ENCODE measurements at places on chromosomes 7 and 10. TPM values are rescaled to one million over a fixed set of nuclear protein-coding genes. Genes with fewer than 3 reads are reported as not detected.

DNA sequence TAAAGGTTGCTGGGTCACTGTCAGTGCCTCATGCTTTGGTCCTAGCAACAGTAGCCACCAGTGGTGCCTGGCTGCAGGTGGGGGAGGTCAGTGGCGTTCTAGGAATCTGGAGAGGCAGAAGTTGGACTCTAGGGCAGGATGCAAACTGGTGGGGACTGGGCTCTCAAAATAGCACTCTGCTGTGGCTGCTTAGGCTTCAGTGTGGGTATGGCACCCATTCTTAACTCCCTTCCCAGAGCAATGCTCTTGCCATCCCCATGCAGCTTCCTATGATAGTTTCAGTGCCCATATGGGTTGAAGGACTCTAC lies 330.8 kb downstream of the PCDH15 start:
- DNase-seq = no peak

Gene TEX36
- not detected for total RNA-seq

DNA sequence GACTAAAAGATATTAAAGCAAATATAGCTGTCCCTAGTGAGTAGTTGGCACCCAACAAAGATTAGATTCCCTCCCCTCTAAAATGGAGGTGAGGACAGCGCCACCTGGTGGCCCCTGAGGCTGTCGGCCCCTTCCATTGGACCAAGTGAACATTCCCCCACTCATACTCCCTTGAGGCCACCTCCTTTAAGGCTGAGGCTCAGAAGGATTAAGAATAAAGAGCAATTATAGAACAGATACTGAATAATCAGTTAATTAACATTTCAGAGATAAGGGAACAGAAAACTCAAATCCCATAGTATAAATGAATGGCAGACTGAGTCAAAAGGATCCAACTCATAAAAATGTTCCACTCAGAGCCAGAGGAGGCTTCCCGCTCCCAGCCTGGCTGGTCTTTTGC lies 130.4 kb upstream of the GHITM start:
- no peak for DNase-seq

Gene LRRD1
- total RNA-seq = 0.17 TPM

GRCh38 chr7:44189286-44189992 lies at the start of gene GCK:
Gene GCK (minus strand): TSS chr7:44189439. CDS start chr7:44188953, 486 bp downstream.
- DNase-seq = no peak

DNA sequence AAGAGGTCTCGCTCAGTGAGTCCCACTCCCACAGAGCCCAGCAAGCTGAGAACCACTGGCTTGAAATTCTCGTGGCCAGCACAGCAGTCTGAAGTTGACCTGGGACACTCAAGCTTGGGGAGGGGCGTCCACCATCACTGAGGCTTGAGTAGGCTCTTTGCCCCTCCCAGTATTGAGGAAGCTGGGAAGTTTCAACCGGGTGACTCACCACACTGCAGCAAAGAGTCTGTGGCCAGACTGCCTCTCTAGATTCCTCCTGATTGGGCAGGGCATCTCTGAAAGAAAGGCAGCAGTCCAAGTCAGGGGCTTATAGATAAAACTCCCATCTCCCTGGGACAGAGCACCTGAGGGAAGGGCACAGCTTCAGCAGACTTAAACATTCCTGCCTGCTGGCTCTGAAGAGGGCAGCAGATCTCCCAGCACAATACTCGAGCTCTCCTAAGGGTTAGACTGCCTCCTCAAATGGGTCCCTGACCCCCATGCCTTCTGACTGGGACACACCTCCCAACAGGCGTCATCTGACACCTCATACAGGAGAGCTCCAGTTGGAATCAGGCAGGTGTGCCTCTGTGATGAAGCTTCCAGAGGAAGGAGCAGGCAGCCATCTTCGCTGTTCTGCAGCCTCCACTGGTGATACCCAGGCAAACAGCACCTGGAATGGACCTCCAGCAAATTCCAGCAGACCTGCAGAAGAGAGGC lies 970.9 kb upstream of the LRRN3 start:
- DNase-seq = no peak

- no peak for DNase-seq
These were observed 32.6 kb upstream of the UNCX start for GRCh38 chr7:1200045-1200444.

GRCh38 chr10:132408823-132409666 lies 12.0 kb downstream of the PWWP2B start:
- DNase-seq = no peak

- no peak for DNase-seq
These were observed 56.2 kb downstream of the PARP12 start for GRCh38 chr7:140006600-140006999.

GRCh38 chr7:24158975-24159374 lies 125.0 kb upstream of the NPY start:
- no peak for DNase-seq

Gene GNGT1
- not detected for total RNA-seq

GRCh38 chr10:15783941-15784636 lies 64.4 kb upstream of the ITGA8 start:
- DNase-seq = no peak

GRCh38 chr10:131936736-131937135 lies 35.9 kb downstream of the PPP2R2D start:
- DNase-seq = no peak

DNA sequence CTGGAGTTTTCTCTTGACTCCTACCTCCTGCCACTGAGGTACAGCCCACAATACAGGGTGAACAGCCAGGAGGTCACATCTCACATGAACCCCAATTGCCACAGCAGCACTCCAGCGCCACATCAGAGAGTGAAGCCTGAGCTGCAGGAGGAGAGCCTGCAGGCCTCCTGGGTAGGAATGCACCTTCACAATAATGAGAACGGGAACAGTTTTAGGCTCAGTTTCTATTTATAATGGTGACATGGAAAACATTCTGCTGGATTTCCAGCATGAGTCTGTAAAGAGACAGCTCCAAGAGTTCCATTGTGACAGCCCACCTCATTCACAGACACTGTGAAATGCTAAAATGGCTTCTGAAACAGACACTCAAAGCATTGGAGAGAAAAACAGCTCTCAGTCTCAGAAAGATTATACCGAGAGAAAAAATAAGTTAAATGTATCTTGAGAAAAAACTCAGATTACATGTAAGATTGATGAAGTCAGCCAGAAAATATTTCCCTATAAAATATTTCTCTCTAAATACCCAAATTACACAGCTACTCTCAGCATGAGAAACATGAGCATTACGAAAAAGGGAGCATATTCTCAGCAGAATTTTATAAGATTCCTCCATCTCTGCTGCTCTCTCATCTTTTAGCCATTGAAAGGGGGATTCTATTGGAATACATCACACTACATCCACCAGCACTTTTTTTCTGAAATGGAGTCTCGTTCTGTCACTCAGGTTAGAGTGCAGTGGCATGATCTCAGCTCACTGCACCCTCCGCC lies 11.3 kb downstream of the ZNF680 start:
- no peak for DNase-seq

Gene NUPR2
- total RNA-seq = not detected

Gene PLAC9
- total RNA-seq = 16.5 TPM

GRCh38 chr7:99112097-99112496 lies 31.8 kb downstream of the SMURF1 start:
- no peak for DNase-seq

Gene GAD2
- total RNA-seq = not detected

GRCh38 chr10:14659626-14660196 lies 115.0 kb downstream of the FAM107B start:
- no peak for DNase-seq

DNA sequence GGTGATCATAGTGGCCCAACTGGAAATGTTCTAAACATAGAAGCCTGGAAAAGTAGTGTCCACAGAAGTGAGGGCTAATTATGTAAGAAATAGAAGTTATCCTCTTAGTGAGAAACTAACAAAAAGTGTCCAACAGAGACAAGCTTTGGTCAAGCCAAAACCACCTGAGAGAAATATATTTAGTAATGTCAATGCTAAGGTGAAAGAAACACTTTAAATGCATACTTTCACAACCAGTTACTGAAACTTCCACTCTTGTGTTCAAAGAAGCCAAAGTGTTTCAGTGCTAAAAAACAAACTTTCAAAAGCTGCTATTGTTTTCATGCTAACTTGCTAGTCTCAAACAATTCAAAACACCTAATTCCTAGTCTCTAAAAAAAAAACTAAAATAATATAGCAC lies 18.1 kb downstream of the RAB11FIP2 start:
- no peak for DNase-seq

Gene TMEM243
- total RNA-seq = 4.0 TPM

GRCh38 chr7:17118412-17118811 lies 180.0 kb upstream of the AHR start:
- no peak for DNase-seq

Gene PRSS37
- total RNA-seq = not detected

GRCh38 chr7:157539521-157539920 lies 202.7 kb downstream of the DNAJB6 start:
- no peak for DNase-seq

DNA sequence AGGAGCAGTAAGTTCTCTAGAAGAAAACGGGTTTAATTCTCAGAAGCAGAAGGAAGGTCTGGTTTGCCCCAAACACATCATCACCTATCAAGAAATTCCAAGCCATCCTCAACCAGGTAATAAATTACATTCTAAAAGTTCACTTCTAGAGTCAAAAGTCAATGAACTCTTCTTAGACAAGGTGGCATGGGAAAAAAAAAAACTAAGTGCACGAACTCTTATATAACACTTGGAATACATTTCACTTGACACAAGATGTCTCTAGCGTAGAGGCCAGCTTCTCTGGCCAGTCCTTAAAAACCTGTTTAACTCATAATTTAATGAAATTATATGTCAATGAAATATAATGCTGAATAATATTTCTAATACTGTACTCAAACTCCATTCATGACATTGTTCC lies 172.1 kb upstream of the ASAH2 start:
- no peak for DNase-seq

DNA sequence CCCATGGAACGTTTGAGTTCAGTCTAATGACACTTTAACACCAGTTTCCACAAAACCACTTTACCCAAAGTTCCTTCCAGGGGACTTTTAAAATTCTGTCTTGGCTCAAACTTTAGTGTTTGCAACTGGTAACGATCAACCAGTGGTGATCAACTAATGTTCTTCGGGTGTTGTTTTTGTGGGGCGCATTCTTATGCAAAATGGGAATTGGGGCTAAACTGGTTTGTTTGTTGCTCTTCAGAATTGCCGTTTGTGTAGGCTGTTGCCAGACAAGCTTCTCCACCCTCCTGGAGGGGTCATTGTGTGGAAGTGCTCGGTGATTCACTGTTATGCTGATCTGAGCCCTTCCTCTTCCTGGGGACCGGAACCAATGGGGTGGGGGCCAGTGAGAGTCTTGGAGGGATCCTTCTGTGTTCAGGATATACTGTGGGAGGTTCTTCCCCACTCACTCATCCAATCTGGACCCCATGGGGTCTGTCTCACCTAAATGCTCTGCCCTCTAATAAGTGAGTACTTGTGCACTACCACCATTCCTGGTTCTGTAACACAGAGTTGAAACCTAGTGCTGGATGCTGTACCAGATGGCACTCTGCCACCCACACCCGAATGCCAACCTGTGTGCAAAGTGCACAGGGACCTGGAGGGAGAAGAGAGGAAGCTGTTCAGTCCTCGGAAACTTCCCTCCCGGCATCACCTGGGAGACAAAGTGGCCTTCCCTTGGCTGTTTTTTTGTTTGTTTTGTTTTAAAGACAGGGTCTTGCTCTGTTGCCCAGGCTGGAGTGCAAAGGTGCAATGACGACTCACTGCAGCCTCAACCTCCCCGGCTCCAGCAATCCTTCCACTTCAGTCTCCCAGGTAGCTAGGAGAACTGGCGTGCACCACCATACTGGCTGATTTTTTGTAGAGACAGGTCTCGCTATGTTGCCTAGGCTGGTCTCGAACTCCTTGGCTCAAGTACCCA lies 2.1 kb downstream of the NFE2L3 start:
- peak; percentile 23 for DNase-seq

GRCh38 chr7:21468969-21469368 lies 41.1 kb downstream of the SP4 start:
- no peak for DNase-seq

DNA sequence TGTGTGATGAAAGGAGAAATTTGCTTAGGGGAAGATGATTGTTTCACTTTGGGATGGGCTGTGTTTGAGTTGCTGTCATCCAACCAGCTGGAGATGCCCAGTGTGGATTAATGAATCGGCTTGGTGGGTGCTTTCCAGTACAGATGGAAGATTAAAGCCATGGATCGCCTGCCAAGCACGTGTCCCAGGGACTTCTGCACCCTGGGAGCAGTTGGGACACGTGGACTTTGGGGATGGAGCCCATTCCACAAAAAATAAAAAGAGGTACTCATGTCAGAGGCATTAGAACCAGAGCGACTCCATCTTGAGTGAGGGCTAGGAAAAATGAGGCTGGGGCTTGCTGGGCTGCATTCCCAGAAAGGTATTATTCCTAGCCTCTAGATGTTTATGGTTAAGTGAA lies 29.3 kb upstream of the PRLHR start:
- DNase-seq = no peak

Gene POLD2
- 81.8 TPM for total RNA-seq

GRCh38 chr7:147798001-147798400 lies 792.6 kb upstream of the C7orf33 start:
- DNase-seq = no peak

DNA sequence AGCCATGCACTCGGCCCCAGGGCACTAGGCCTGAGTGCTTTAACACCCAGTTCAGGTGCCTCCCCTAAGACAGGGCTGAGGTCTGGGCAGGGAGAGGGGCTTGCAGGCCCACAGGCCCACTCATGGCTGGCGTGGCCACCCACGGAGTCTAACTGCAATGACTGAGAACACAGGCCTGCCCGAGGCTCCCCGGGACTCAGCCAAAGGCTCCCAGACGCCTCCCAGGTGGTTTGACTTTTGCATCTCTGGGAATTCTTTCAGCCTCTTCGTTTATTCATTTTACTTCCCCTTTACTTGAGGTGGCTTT lies 37.3 kb downstream of the PTPRN2 start:
- DNase-seq = no peak

DNA sequence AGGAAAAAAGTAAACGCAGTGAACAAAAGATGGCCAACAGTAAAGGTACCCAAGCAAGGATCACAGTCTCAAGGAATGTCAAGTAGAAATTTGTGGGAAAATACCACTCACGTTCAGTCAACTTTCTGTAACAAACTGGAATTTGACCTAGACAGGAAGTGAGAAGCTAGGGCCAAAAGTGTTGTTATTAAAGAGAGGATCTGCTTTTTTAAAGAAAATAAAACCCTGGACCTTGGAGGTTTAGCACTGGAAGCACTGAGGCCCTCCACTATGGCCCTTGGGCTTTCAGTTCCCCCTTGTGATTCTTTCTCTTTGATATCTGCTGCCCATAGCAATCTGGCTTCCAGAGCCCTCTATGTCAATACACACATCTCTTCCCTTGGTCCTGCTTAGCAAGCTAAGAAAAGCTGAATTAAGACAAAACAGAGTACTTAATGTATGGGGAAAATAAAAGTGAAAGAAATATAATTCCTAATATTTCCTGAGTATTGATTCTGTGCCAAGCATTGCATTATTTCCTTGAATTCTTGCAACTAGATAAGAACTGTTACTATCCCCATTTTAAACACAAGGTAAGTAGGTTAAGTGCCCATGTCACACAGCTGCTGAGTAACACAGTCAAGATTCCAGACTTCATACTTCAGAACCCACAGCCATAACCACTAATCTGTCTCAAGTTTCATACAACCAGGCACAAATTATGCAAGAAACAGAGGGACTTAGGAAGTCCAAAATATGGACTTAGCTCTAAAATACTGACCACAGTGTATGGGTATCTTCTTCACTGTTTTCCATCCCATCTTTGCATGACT lies 2.6 kb upstream of the ZNF438 start:
- no peak for DNase-seq
